Natural killer cell treated with Interleukin-12 subunit alpha and Interleukin-12 subunit beta and Interleukin-15 and Interleukin-18, amount 100 ng/mL, for 72 hours (primary cell): ENCODE measurements at places on chromosomes 11 and 22. TPM values are rescaled to one million over a fixed set of nuclear protein-coding genes. Genes with fewer than 3 reads are reported as not detected.

DNA sequence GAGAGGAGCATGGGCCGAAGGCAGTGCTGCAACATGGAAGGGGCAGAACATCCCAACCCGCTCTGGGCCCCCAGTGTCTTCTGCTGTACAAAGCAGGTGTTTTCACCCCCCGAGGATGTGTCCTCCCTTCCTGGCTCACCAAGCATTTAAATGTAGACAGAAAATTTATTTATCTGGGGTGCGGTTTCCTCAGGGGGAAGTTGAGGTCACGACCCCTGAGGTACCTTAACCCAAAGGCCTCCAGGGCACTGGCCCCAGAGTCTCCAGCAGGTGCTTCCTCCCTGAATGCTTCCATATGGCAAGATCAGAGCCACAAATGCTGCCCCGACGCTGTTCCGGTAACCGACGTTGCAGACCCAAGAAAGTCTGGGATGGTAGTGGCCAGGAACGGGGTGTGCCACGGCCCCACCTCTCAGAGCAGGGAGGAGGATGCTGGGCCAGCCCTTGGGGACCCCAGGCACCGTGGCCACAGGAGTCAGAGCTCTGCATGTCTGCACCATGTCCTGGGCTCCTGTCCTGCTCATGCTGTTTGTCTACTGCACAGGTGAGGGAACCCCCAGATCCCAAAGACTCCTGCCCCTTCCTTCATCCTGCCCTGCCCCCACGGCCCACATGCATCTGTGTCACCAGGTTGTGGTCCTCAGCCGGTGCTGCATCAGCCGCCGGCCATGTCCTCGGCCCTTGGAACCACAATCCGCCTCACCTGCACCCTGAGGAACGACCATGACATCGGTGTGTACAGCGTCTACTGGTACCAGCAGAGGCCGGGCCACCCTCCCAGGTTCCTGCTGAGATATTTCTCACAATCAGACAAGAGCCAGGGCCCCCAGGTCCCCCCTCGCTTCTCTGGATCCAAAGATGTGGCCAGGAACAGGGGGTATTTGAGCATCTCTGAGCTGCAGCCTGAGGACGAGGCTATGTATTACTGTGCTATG lies at the start of gene VPREB1:
VPREB1 (plus strand) TSS at position 471 of the 935 bp plus-strand sequence; CDS start at position 499, 28 bp downstream.
- DNase-seq = no peak

DNA sequence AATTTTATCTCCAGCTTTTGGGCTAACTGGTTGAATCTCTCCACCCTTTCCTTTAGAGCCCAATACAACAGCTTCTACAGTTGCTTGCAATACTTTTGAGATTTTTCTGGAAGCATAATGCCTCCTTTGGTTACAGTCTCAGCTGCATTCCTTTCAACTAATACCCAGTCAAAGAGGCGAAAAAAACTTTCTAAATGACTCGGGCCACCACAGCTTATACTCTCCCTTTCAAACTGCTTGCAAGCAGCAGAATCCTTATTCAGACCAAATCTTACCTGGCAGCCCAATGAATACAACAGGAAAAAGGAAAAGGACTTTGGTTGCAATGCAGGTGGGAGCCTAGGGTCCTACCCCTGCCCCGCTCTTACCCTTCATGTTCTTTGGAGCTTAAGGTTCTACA lies 15.8 kb downstream of the JAML start:
- DNase-seq = no peak

DNA sequence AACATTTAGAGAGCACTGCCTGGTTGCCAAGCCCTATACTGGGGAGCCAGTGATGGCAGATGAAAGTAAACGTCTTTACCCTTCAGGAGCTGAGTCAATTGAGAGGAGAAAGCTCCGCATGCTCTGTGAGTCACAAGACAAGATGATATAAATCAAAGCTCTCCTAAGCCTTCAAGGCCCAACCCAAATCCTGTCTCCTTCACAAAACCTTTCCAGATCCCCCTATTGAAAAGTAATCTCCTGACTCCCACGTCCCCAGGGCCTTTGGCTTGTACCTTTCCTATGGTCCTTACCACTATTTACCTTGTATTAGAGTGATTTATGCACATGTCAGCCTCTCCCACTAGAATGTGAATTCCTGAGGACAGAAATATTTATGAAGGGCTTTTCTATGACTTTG lies 230.1 kb upstream of the TENM4 start:
- DNase-seq = no peak

POU2AF2 gene
- not detected for total RNA-seq

DNA sequence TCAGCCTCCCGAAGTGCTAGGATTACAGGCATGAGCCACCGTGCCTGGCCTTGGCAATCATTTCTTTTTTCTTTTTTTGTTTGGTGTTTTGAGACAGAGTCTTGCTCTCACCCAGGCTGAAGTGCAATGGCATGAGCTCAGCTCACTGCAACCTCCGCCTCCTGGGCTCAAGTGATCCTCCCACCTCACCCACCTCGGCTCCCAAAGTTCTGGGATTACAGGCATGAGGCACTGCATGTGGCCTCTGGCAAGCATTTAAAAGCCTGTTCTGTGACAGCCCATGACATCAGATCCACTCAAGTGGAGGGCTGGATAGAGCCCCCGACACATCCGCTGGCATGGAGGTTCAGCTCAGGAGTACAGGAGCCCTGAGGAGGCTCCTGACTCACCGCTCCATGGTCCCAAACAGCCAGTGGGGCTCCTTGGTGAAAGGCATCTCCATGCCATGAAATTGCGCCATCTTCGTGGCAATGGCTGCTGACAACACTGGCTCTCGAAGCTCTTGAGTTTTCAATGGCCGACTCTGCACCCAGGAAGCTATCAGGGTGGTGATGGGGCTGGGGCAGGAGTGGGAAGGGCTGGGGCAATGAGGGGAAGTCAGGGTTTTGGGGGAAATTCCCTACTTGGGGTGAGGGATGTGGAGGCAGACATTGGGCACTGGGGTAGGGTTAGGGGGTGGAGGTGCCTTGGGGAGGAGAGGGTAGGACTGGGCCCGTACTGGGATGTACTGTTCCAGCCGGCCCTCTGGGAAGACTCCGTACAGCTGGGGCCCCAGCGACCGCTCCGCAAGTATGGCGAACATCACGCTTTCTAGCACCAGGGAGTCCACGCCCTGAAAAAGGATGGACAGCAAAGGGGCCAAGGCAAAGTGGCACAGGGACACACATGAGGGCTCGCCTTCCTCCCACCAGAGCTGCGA lies 1.4 kb downstream of the CHKB start:
- peak; percentile 50 for DNase-seq

- no peak for DNase-seq
These were observed 4.4 kb upstream of the FOXRED2 start for GRCh38 chr22:36510966-36511881.
